Femur (tissue), 1 donor: ENCODE measurements at places on chromosomes 3 and 15.

DNA sequence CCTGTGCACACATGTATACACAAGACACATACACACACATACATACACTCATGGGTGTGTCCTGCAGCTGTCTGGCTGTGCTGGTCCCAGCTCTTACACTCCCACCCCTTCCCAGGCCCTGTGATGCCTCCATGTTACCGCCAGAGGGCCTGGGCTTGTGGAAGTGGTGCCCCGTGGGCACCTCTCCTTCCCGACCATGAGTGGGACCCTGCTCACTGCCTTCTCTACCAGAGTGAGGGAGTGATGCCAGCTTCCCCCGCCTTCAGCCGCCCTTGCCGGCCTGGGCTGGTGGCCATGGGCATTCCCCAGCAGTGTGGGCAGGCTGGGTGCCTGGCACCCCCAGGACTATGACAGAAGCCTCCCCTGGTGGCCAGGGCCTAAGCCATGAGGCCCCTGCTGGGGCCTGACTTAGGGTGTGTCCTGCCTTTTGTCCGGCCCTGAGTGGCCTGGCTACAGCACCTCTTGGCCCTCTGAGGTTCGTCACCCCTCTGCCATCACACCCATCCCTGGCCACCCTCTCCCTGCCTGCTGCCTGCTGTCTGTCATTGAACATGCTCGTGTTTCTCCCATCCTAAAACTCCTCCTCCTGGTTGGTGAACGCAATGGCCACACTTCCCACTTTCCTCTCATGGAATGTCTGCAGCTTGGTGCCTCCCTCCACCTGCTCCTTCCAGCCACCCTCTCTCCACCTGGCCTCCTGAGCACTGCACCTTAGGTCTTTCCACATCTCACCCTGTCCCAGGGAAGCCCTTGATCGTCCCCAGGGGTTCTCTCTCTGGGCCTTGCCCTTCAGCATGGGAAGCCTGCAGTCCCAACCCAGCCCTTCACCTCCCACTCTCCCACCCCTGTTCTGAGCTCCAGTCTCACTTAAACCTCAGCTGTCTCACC is 14.6 kb downstream of the HDAC11 start:
- DNase-seq = no peak

DNA sequence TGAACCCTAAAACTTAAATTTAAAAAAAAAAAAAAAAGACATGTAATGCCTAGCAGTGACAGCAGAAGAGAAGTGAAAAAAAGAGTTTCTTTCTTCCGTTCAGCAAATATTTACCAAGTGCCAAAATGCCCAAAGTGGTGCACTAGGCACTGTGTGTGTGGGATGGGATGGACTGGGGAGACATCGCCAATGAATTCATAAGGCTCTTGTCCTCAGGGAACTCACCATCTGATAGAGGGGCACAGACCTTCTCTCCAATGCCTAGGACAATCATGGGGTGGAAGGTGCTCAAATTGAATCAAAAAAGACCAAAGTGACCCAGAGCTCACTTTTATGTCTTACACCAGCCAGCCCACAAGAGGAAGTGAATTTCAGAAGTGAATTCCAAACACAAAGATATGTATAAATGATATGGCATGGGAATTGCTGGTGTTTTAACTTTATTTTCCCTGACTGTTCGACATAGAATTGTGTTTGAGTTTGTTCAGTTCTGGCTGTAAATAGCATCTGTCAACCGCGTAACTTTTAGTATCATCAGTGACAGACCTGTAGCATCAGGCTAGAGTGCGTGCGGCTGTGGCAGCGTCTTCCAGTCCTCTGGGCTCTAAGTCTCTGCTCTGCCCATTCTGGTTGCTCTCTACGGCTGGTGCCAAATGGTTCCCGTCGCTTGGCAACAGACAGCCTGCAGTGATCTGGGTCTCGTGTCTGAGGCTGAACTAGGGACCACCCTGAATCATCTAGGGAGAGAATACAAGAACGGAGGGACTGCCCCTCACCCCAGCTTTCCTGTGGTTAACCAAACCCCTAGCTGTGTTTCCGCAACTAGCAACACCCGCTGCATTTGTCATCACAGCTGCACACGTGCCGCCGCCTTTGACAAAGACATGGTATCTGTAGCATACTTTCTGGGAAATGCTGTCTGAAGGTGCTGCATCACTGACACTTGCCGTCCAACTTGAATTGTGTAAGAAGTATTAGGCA is 154.0 kb upstream of the THBS1 start:
- peak; percentile 76 for DNase-seq

GRCh38 chr3:194177141-194177540 is 41.2 kb downstream of the HES1 start:
- DNase-seq = no peak

DNA sequence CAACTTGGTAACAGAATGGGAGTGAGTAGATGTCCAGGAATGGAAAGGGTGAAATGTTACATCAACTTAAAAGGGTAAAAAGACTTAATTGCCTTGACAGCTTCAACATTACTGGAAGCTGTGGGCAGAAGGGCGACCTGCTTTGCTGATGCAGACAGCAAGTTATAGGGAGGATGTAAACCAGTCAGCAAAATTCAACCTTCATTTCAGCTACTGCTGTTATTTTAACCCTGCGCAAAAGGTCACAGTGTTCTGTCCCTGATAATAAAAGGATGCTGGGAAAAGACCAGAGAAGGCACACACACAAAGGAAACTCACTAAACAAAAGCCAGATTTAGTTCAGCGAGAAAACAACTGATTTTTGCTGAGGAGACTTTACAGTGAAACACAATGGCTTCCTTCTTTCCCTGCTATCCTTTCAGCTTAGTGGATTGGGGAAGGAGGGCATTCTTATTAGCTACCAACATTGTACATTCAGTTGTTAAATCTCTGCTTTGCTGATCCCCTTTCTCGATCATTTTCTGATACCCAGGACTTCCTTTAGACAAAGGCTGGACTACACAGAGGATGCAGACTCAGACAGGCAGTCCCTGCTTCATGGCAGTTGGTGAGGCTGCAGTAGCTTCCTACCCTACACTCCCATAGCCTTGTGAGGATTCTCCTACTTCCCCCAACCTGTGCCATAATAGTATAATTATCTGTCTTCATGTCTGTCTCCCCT is 62.0 kb downstream of the P3H2 start:
- DNase-seq = no peak

- no peak for DNase-seq
Observed at GRCh38 chr3:123769356-123769743, 114.8 kb downstream of the MYLK start.

- no peak for DNase-seq
Observed at GRCh38 chr15:87614704-87615103, 641.8 kb downstream of the NTRK3 start.

DNA sequence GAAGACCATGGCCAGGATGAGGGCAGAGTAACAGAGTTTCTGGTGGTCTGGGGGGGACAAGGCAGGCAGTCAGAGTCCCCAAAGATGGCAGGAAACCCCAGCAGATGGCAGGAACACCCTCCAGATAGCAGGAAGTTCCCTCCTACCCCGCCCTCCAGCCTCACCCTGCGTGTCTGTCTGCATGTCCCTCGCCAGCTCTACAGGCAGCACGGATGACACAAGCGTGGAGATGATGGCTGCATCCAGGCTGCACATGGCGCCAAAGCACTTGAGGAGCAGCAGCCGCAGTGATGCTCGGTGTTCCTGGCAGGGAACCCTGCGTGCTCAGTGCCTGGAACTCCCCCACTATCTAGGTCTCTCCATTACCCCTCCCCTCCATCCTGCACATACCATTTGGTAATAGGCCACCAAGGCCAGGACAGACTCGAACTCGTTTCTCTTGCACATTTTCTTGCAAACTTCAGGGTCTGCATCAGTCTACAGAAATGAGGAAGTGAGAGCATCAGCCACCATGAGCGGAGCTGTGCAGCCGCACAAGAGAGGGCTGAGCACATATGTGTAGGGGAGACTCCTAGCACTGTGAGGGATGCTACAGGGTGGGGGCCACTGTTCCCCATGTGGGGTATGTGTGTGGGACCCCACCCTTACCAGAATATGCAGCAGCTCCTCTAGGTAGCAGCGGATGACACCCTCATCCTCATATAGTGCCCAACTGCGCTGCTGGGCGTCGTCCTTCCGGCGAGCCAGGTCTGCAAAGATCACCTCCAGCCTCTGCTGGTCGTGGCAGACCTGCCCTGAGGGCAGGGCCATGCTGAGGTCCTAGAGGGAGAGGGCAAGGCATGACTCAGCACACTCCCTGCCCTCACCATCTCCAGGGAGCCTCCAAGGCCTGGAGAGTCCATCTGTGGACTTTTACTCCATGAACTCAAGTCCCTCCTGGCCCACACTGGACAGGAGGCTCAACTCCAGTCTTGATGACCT is 6.0 kb downstream of the NCKIPSD start:
- DNase-seq = no peak

- peak; percentile 74 for DNase-seq
Observed at GRCh38 chr3:149575213-149575960, 82.4 kb downstream of the WWTR1 start.

- DNase-seq = peak; percentile 8
Observed at GRCh38 chr3:52784931-52785590, 7.7 kb downstream of the ITIH1 start.

GRCh38 chr15:29681946-29682345 is 140.3 kb downstream of the TJP1 start:
- DNase-seq = no peak
